NCI-H1105 (cell line): ENCODE measurements at places on chromosomes 6 and 20.
A peak's percentile ranks its signal among the peaks of the same experiment; 100 is the strongest.

DNA sequence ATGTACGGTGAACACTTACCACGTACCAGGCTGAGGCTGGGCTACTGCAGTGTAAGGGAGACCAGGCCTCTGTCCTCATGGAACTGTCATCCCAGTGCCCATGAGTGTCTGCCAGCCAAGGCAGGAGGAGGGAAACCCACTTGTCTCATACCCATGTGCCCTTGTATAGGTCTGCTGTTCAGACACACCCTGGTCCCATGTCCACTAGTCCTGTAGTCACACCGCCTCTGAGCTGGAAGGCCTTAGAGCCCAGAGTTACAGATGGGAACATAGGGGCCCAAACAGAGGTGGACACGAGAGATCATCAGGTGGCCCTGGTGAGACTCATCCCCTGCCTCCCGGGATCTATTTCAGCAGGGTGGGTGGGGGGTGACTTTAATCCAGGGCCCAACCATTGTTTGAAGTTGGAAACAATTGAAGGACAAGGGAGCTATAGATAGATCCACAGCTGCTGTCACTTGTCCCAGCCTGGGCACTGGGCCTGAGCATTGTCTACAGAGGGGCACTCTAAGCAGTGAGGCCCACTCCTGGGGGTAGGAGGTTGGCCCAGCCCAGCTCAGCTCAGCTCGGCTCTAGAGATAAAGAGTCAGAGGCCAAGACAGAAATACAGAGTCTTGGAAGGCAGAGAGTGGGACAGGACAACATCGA is 14.6 kb downstream of the MYH7B start:
- DNase-seq, result no peak

- peak; percentile 72 for DNase-seq
These were observed 49.4 kb downstream of the IYD start for GRCh38 chr6:150417899-150418826.

DNA sequence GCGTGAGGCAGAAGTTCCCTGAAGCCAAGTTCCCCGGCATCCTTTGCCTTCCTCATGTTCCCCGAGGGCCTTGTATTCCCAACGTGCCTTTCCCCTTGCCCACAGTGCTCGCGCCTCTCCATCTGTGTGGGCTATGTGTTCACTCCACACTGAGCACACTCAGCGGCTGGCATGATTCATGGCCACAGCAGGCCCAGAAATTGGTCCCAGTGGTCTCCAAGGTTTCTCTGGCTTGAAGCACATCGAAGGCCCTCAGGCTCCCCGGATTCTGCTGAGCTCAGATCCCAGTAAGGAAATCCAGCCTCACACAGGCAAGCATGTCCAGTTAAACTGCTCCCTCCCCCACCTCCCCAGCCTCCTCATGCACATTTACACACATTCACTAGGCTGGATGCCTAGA is 123.6 kb downstream of the ISM1 start:
- no peak for DNase-seq

DNA sequence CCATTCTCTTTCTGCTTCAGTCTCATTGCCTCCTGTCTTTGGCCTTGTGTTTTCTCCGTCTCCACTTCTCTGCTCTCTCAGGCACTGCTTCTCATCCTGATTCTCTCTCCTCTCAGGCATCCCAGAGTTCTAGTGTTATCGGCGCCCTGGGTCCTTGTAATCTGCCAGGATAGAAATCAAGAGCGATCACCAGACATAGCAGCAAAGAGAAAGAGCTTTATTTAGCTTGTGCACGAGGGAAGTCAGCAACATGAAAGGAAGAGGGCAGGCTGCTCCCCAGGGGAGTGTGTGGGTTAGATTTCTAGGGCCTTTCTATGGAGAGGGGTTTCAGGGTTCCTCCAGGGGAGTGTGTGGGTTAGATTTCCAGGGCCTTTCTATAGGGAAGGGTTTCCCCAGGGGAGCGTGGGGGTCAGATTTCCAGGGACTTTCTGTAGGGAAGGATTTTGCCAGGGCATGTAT is 32.5 kb downstream of the SUN5 start:
- no peak for DNase-seq
